ENCODE measurements at places on chromosomes 3 and 15.

GRCh38 chr3:40191251-40191650 is 118.3 kb upstream of the EIF1B start:
- no peak for DNase-seq

GRCh38 chr3:16496008-16496407 is 17.5 kb downstream of the RFTN1 start:
- DNase-seq, result no peak

DNA sequence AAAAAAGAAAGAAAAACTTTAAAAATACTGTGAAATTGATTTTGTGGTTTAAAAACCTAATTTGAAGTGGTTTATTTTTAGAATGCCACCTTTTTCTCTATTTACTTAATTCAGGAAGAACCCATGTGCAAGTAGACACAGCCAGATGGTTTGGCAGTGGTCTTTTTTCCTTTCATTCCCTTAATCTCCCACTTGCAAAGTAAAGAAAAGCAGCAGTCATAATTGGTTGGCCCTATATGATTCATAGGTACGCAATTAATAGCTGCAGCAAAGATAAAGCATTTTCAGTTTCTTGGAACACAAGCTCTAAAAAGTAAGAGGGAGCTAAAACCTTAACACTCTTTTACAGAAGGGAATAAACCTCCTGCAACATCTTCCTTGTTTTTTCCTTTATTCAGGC is 115.3 kb downstream of the MECOM start:
- no peak for DNase-seq

- no peak for DNase-seq
Measured at GRCh38 chr15:48814286-48814685, 3.4 kb upstream of the CEP152 start.

DNA sequence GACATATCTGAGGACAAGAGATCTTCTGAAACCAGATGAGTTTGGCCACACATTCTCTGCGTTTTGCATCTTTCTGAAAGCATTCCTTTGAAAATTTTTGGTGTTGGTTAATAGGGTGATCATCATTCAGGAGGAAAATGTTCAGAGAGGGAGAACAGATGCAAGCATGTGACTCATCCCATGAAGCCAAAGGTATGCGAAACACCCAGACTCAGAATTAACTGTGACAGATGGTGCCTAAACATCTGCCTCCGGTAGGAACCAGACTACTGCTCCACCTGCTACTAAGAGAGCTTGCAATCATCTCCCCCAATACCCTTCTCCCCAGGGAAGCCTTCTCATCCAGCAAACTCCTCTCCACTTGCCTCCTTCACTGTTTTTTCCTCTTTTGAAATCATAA is 46.2 kb downstream of the TRIM69 start:
- no peak for DNase-seq

DNA sequence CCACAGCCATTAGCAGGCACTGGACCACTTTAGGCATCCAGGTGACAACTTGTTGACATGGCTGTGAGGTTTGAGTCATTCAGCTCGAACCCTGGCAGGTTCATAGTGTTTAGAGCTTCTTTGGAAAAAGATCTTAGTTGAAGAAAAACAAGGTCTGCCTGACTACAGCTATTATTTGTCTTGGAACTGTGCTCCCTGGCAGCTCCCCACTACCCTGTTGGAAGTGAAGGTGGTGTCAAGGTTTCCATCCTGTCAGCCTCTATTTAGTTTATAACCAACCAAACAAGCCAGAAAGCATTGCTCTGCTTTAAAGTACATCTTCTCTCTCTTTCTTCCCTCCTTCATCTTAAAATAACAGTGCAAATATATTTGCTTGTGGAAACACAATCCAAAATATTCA is 56.8 kb downstream of the KAT2B start:
- DNase-seq, result no peak

GRCh38 chr15:48644827-48645557 is 517 bp downstream of the FBN1 start:
- peak; percentile 71 for DNase-seq

DNA sequence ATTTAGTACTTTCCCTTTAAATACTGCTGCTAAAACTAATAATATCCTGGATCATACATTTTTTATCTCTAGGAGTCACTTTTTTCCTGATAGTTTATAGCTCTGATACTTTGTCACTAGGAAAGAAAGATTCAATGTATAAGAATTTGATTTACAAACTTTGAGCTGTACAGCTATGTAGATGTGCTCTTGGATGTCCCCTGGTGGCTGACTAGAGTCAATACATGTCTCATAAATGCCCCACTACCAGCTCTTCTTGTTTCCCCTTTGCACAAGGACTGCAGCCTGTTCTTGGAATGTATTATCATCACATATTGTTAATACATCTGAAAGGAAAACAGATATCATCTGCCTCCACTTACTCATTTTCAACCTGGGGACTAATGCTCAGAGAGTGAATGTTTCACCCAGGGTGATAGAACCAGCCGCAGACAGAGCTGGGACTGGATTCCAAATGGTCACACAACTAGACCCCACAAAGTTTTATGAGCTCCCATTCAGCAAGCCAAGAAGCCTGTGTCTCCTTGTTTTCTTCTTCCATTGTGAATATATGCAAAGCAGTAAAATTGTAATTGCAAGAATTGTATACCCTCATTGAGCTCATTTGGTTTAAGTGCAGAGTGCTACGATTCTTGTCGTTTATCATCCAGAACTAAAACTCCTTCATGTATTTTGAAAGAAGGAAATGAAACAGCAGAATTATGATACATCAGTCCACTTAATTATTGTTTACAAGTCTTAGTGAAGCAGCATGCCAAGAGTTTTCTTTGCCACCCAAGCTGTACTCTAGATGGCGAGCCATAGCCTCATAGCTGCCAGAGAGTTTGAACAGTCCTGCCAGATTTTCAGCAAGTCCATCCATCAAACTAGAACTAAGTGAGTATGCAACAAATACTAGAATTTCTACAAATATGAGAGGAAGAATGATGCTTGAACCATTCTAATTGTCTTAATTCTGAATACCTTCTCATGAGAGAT is 261.6 kb upstream of the LMCD1 start:
- peak; percentile 20 for DNase-seq

DNA sequence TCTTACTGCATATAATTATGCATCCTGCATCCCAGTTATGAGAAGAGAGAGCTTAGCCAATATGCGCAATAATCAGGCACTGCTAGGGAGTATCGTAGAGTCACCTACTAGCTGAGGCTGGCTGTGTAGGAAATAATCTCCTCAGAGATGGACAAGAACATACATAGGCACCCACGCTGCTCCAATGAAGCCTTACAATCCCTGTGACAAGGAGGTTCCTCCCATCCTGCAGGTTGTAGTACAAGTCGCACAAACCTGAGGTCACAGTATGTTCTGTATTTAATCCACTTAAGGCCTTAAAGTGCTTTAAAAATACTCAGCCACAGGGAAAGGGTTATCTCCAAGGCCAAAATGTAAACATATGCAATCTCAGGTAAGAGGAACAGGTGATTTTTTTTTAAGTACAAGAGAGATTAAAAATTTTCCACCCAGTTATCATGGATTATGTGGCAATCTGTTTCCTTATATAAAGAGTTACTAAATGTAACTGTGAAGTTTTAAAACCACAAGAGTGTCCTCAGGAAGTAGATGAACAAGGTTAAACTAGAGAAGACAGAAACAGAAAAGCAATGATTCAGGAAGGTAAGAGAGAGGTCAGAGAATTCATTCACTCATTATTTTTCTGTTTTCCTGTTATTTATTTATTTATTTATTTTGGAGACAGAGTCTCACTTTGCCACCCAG is 7.5 kb upstream of the COLQ start:
- DNase-seq, result no peak

- DNase-seq, result no peak
Measured at GRCh38 chr3:7280318-7280717, 419.4 kb downstream of the GRM7 start.

- no peak for DNase-seq
Measured at GRCh38 chr3:127615631-127616305, 13.2 kb upstream of the PODXL2 start.

- no peak for DNase-seq
Measured at GRCh38 chr3:107542665-107543064, 19.9 kb downstream of the BBX start.

GRCh38 chr3:138945709-138946662 is 951 bp downstream of the FOXL2 start:
- DNase-seq, result no peak

Measured in left cardiac atrium (tissue), 4 donors.